ENCODE measurements at places on chromosomes 7 and 10.

DNA sequence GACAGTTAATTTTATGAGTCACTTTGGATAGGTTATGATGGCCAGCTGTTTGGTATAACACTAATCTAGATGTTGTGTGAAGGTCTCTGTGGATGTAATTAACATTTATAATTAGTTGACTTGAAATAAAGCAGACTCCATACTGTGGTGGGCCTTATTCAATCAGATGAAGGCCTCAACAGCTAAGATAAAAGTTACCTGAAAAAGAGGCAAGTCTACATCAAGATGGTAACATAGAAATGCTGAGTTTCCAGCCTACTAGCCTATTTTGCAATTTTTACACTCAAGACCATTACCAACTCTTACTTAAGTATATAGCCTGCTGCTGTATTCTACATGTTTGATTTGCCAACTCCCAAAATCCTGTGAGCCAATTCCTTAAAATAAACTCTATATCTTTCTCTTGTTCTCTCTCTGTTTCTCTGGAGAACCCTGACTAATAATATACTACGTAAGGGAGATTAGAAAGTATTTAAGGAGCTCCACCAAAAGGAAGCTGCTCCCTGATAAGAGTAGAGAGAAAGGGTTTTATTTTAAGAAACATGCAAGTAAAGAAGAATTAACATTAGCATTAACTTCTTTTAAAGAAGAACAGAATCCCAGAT, 42.7 kb downstream of the ZNF438 start:
- DNase-seq: no peak

GRCh38 chr7:100865938-100866728, 1.1 kb upstream of the TRIP6 start:
- no peak for DNase-seq

DNA sequence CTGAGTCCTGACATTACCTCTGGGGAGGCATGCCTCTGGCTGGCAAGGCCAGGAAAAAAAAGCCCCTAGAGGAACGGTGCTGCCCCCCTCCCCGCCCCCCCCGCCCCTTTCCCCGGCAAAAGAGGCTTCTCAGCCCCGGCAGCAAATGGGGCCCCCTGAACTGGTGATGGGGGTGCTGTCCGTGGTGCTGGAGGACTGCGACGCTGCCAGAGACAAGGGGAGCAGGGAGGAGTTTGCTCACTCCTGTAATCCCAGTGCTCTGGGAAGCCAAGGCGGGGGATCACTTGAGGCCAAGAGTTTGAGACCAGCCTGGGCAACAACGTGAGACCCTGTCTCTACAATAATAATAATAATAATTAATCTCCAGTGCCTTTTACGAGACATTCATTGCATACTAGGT, 23.7 kb downstream of the SRRM3 start:
- DNase-seq: no peak

DNA sequence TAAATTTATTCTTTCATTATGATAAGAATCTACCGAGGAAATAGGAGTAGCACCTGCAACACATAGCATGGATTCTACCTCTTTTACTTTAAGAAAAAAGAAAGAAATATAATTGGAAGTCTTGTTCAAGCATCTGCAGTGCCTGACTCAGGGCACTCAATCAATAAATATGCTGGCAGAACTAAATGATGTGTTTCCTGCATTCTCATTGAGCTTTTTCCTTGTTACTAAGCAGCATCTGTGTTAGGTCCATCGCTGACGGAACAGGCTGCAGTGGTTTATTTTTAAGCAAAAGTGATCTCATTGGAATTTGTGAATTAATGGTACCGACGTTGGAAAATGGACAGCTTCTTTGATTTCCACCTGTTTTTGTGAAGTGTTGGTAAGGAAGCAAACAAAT, 417.5 kb downstream of the DPP6 start:
- no peak for DNase-seq

DNA sequence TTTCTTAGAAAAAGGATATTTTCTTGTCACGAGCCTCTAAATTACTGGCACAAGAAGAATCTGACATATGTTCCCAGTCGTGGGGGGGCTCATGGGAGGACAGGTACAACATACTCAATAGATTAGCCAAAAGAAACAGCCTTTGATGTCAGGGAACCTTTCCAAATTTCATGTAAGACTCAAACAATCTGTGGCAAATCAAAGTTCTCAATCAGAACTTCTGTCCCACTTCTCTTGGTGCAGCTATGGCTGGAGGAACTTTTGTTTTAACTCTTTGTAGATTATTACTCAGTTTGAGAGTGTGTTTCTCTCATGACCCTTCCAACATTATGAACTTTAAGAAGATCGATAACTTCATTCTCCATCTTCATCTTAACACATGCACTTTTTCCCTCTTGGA, 114.3 kb upstream of the ARID5B start:
- DNase-seq: no peak

DNA sequence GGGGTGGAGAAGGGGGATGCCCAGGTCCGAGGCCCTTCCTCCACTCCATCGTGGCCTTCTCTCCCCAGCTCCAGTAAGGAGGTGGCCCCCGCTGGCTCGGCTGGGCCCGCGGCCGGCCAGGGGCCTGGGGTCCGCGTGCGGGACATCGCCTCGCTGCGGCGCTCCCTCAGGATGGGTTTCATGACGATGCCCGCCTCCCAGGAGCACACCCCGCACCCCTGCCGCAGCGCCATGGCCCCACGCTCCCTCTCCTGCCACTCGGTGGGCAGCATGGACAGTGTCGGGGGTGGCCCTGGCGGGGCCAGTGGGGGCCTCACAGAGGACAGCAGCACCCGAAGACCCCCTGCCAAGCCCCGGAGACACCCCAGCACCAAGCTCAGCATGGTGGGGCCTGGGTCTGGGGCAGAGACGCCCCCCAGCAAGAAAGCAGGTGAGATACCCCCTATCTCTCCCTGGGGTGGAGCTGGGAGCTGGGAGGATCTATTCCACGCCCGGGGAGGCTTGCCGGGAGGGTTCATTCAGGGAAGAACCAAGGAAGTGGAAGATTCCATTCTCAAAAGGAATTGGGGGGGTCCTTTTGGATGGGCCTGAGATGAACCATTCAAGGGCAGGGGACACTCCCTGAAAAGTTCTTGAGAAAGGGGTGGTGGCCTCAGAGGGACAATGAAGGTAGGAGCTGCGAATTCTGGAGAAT, 3.2 kb downstream of the NYAP1 start:
- DNase-seq: no peak
